ENCODE measurements at places on chromosomes 11 and 22. TPM values are rescaled to one million over a fixed set of nuclear protein-coding genes. Genes with fewer than 3 reads are reported as not detected.

Gene CBLIF
- not detected for polyA plus RNA-seq

Gene THRSP
- 9.5 TPM for polyA plus RNA-seq

Gene FGF19
- polyA plus RNA-seq = not detected

Gene SERHL2
- 3.4 TPM for polyA plus RNA-seq

Gene SMIM35
- not detected for polyA plus RNA-seq

Gene RNF121
- polyA plus RNA-seq = 45.3 TPM

Gene IGLL5
- polyA plus RNA-seq = 0.26 TPM

Gene MUC6
- polyA plus RNA-seq = 0.06 TPM

Gene SLC22A12
- not detected for polyA plus RNA-seq

Gene NPAS4
- 0.04 TPM for polyA plus RNA-seq

Gene IFITM5
- polyA plus RNA-seq = not detected

Gene YPEL1
- 2.8 TPM for polyA plus RNA-seq

Gene MOGAT2
- not detected for polyA plus RNA-seq

Gene HPX
- 0.46 TPM for polyA plus RNA-seq

Gene MS4A6A
- polyA plus RNA-seq = 23.0 TPM

Gene MS4A12
- polyA plus RNA-seq = not detected

Gene ATM
- polyA plus RNA-seq = 14.0 TPM

Gene PARVB
- 63.5 TPM for polyA plus RNA-seq

Gene RIMBP3C
- not detected for polyA plus RNA-seq

Gene VPREB1
- not detected for polyA plus RNA-seq

Gene C22orf42
- polyA plus RNA-seq = not detected

Gene LSP1
- polyA plus RNA-seq = 10.0 TPM

Gene NFAM1
- 0.69 TPM for polyA plus RNA-seq

Gene MAPK8IP2
- polyA plus RNA-seq = 0.23 TPM

Gene RASD2
- polyA plus RNA-seq = 4.8 TPM

Gene RCOR2
- 3.8 TPM for polyA plus RNA-seq
